ENCODE measurements at places on chromosomes 2 and 18.

- DNase-seq = no peak
These were observed 21.2 kb downstream of the ZSCAN30 start for GRCh38 chr18:35268821-35269220.

DNA sequence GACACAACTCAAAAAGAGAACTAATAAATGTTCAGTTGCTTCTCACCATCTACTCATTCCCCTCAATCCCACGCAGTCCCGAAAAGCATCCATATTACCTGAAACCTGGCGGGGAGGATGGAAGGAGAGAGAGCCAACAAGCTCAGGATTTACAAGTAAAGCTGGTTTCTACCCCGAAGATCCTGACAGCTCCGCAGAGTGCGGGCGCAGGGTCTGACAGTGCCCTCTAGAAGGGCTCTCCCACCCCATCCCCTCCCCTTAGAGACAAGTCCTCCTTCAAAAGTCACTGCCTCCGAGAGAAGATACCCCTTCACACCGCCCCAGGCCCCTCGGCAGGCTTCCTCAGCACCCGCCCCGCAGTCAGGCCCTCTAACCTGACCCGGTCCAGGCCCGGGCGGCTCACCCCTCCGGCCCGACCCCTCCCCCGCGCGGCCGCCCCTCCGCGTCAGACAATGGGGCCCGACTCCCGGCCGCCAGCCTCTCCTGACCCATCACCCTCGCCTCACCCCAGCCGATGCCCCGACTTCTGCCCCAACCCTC, 550 bp downstream of the RAB1A start:
- no peak for DNase-seq

- no peak for DNase-seq
These were observed 986.3 kb upstream of the LRRTM1 start for GRCh38 chr2:81290846-81291245.

DNA sequence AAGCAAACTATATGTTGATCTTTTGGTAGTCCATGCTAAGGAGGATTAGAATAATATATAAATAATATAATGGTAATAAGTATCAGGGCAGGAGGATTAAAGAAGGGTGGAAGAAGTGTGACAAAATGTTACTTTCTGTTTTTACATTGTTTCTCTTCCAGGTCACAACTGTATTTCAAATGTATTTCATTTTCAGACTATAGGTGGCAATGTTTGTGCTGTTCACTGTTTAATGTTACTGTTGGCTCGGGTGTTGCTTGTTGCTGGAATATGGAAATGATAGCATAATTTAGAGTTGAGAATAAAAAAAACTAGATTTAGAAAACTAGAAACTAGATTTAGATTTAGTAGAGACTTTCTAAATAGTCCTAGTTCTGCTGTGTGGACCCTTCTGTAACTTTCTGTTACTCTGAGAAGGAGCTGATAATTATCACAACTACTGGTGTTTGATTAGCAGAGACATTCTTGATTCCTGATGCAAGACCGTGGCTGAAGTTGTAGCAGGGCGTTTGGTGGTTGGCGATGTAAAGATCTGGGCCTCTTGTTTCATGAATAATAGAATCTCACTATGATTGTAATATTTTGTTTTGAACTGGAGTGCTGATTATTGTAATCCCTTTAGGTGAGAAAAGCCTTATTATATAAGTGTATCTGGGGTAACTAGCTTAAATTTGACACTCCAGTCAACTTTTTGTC, 7.9 kb downstream of the NEDD4L start:
- DNase-seq = no peak

DNA sequence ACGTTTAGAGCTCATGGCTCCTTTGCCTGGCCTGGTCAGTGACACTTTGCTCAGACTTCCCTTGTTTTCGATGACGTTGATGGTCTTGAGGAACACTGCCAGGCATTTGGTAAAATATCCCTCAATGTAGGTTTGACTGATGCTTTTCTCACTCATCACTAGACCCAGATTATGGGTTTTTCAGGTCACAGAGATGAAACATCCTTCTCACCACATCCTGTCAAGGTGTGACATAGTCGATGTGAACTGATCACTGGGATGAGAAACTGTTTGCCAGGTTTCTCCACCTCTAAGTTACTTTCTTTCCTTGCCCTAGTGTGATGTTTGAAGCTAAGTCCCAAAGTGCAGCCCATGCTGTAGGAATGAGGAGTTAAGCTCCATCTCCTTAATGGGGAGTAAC, 81.5 kb downstream of the AFF3 start:
- no peak for DNase-seq

Measured in left kidney (tissue), 8 donors.